ENCODE measurements at places on chromosomes 16 and 17.

- no peak for DNase-seq
Measured at GRCh38 chr17:80604670-80605010, 60.0 kb downstream of the RPTOR start.

- no peak for DNase-seq
Measured at GRCh38 chr16:29849505-29849904, 13.5 kb downstream of the CDIPT start.

DNA sequence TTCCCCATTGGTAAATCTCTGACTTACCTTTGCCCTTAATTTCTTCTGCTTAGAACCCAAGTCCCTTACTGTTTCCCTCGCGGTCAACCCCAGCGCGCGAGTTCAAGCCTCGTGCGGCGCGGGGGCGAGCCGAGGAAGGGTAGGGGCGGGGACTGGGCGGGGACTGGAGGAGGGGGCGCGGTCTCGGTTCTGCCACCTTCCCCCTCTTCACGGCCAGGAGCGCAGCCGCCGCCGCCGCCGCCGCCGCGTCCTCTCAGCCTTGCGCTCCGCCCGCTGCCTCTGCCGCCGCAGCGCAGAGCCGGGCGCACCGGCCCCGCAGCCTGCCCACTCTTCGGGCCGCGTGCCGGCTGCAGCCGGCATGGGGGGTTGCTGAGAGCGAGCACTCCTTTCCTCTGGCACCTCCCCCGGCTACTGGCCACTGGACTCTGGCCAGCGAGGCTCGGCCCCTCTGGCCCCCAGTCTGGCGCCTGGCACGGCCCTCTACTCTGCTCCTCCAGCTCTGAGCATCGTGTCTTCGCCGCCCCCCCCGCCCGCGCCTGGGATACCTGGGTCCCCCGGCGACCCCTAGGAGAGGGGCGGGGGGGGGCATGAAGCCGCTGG is at the start of gene RAPGEFL1:
RAPGEFL1 (plus strand) TSS at position 196 of the 600 bp plus-strand sequence; CDS start at position 588, 392 bp downstream.
- peak; percentile 64 for DNase-seq

- DNase-seq: no peak
Measured at GRCh38 chr17:73305845-73306836, 5.7 kb downstream of the CDC42EP4 start.

DNA sequence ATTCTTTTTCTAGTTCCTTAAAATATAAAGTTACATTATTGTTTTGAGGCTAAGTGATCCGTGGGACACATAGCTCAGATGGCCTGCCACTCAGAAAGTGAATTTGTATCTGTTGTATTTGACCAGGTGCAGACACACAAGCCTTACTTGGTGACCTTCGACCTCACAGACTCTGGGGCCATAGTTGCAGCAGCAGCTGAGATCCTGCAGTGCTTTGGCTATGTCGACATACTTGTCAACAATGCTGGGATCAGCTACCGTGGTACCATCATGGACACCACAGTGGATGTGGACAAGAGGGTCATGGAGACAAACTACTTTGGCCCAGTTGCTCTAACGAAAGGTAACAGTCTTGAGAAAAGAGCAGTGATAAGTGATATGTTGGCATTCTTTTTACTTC is 30.5 kb downstream of the TMEM11 start:
- DNase-seq: no peak

- DNase-seq: no peak
Measured at GRCh38 chr16:81553080-81553813, 108.6 kb downstream of the CMIP start.

GRCh38 chr16:15950161-15950854 is 892 bp downstream of the ABCC1 start:
- DNase-seq: no peak

DNA sequence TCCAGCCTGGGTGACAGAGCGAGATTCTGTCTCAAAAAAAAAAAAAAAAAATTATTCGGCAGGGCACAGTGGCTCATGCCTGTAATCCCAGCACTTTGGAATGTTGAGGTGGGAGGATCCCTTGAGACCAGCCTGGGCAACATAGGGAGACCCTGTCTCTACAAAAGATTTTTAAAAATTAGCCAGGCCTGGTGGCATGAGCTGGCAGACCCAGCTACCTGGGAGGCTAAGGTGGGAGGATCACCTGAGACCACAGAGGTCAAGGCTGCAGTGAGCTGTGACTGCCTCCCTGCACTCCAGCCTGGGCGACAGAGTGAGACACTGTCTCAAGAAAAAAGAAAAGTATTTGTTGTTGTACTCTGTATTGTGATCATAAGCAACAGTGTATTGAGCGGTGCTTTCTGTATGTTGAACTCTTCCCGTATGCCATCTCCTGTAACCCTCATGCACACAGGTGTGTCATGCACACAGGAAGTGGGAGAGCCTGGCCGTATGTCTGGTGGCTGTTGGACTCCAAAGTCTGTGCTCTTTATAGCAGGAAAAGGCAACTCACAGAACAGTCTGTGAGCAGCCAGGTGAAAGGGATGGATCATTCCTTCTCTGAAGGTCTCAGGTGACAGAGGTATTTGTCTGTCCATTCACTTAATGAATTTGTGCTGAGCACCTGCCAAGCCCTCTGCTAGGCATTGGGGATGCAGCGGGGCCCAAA is 17.1 kb downstream of the CDH1 start:
- DNase-seq: no peak

GRCh38 chr17:32588982-32589381 is 102.2 kb downstream of the CDK5R1 start:
- no peak for DNase-seq

GRCh38 chr16:71672803-71673581 is 47.0 kb downstream of the MARVELD3 start:
- DNase-seq: no peak

GRCh38 chr17:40316571-40317344 is 7.8 kb downstream of the RARA start:
- DNase-seq: no peak

GRCh38 chr16:1610071-1610898 is 1.6 kb downstream of the IFT140 start:
- peak; percentile 84 for DNase-seq

- no peak for DNase-seq
Measured at GRCh38 chr17:12821376-12821940, 32.2 kb downstream of the ARHGAP44 start.

DNA sequence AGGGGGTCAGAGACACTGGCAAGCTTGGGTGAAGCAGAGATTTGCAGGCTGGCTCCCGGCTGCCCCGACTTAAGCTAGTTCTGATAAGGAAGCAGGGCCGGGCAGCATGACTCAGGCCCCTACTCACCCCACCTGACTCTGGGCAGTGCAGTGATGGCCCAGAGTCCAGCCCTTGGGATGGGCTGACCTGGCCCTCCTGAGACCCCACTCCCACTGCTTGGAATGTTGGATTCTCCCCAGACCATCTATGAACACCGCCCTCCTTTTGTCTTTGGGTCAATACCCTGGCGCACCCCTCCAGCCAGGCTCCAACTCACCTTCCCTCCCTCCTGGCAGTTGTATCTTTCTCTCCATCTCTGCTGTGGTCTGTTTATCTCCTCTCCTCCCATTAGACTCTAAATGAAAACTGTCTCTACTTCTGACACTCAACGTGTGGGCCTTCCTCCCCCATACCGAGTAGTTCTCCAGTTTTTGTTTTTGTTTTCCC is 21.0 kb downstream of the LGALS3BP start:
- DNase-seq: no peak

DNA sequence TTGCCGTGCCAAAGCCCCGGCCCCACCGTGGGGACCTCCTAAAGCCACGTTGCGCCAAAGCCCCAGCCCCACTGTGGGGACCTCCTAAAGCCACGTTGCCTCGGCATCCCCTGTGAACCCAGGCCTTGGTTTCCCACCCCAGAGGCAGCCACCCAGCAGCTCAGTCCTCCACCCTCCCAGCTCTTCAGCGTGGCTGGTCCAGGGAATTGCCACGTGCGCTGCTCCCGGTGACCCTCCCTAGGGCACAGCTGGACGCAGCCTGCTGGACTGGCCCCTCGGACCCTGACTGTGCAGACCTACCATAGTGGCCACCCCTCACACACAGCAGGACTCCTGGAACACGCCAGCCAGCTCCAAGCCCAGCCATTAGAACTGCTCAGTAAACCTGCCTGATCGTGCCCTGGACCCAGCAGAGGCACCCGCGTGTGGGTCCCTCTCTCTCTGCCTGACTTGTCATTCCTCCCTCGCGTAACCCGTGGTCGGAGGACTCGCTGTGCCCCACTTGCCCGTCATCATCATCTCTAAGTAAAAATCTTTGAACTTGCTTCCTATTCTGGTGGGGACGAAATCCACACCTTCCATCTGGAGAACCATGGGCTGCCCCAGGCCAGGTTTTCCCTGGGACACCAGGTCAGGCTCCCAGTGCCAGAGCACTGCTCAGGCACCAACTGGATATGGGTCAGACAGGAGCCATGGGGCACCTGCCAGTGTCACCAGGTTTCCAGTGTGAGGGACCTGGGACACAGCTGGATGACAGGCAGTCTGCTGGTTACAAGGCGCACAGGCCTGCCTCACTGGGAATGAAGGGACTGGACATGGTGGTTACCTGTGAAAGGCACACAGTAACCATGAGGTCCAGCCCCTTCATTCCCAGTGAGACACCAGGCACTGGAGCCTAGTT is 5.6 kb downstream of the CIAO3 start:
- DNase-seq: no peak

DNA sequence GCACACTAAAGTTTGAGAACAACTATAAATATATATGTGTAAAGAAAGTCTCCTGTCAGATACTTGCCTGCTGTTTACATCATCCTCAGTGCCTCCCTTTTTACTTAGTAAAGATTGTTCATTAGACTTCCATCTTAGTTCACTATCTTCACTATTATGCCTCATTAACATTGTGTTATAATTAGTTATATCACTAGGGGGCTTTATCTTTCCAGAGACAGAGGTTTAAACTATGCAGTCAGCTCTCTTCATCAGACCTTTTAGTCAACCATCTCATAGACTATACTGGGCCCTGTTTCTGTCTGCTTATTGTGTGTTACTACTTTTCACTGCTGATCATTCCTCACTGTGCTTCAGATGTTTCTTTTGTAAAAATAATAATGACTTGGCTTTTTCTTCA is 630.8 kb upstream of the KIF2B start:
- no peak for DNase-seq

DNA sequence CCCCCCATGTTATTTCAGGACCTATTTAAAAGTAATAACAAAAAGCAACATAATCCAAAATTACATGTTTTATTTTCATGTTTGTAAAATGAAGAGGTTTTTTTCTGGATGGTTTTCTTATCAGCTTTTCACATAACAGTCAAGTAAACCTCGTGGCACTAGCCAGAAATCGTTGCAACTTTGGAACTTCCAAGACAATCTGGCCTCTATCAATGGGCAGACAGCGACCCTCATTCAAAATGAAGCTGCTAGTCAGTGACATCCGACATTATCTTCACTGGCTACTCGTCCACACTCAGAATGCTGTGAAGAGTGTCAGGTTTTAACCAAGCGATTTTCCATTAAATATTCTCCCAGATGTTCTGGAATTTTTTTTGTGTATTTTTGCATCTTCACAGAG is 22.7 kb downstream of the ZNF652 start:
- DNase-seq: no peak

GRCh38 chr17:3474212-3474611 is 1.6 kb upstream of the ASPA start:
- no peak for DNase-seq

DNA sequence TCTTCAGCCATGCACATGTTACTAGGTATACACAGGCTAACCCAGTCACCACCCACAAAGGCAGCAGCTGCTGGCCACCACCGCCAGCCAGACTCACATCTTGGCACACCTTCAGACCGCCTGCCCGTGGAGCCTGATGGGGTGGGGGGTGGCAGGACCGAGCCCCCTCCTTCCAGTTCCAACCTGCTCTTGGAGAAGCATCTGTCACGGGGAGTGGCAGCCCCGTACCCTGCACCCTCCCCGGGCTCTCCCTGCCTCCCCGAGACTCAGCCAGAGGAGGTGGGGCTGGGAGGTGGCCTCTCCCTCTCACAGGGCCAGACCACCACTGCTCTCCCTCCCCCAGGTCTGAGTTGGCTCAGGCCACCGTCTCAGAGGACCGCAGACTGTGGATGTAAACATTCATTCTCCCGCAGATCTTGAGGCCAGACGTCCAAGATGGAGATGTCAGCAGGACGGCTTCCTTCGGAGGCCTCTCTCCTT is 11.3 kb upstream of the RBFOX3 start:
- no peak for DNase-seq

- DNase-seq: no peak
Measured at GRCh38 chr16:6684076-6684673, 648.5 kb upstream of the RBFOX1 start.

DNA sequence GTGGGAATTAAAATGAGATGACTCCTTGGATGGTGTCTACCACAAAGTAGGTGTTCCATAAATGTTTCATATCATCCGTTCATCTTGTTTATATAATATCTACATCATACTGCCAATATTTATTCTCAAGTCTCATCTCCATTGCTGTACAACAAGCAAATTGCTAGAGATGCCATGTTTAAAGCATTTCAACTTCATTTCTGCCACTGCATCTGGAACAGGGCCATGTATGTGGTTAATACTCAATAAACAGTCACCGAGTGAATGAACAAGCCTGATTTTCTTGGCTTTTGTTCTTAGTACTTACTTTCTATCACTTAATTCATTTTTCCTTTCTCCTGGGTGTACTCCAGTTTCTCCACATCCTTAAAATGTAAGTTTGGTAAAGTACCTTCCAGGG is 107.6 kb downstream of the KCNJ2 start:
- DNase-seq: no peak

- DNase-seq: no peak
Measured at GRCh38 chr16:48590476-48590875, 19.5 kb downstream of the N4BP1 start.

GRCh38 chr17:57444682-57445450 is 188.5 kb downstream of the MSI2 start:
- DNase-seq: no peak

DNA sequence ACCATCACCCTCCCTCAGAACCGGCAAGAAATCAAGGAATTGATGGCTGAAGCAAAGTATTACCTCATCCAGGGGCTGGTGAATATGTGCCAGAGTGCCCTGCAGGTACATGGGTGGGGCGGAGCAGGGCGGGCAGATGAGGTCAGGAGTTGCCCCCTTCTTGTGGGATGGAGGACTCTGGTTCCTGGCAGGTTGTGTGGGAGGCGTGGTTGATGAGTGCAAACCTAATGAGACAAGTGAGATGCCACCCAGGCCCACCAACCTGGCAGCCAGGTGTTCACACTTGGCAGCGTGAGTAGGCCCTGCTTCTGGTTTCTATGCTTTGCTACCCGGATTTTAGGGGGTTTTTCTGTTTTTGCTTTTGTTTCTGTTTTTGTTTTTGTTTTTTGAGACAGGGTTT is 4.8 kb downstream of the TNFAIP1 start:
- no peak for DNase-seq

DNA sequence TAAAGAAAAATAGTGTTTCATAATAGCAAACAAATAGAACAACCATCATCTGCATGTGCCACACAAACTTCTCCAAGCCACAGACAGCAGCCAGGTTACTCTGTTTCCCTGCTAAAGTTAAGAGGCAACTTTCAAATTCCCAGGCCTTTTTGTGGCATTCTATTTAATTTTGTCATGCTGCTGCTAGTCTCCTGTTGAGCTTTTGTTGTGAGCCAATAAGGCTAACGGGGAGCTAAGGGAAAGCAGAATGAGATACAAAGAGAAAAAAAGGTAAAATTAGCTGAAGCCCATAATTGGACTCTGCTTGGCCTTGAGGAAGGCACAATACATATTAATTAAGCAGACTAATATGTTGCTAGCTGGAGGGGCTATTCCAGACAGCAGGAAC is 74.7 kb upstream of the GNAO1 start:
- DNase-seq: no peak

Measured in stimulated activated CD8-positive, alpha-beta memory T cell treated with anti-CD3 and anti-CD28 coated beads, Interleukin-2, amount 100 ng/mL, for 1 hour (primary cell).